ENCODE measurements at places on chromosomes 11 and 22. TPM values are rescaled to one million over a fixed set of nuclear protein-coding genes. Genes with fewer than 3 reads are reported as not detected.

The UCP2 gene
- 338 TPM for total RNA-seq

The CFAP300 gene
- not detected for total RNA-seq

The FGF4 gene
- total RNA-seq = not detected

The KIRREL3 gene
- not detected for total RNA-seq

The DDI1 gene
- total RNA-seq = not detected

The FOLR2 gene
- total RNA-seq = not detected

The CD82 gene
- total RNA-seq = 228 TPM

The HTR3A gene
- not detected for total RNA-seq

The CENPM gene
- 74.1 TPM for total RNA-seq

The PHOX2A gene
- not detected for total RNA-seq

The KIF18A gene
- total RNA-seq = 27.4 TPM

The OR52A1 gene
- total RNA-seq = not detected

The API5 gene
- total RNA-seq = 139 TPM

The UBTFL1 gene
- total RNA-seq = not detected

The FIBIN gene
- not detected for total RNA-seq

The FGF3 gene
- not detected for total RNA-seq

The TMEM191B gene
- total RNA-seq = not detected

The OVOL1 gene
- not detected for total RNA-seq

The PRDM11 gene
- total RNA-seq = 2.8 TPM

The KCNK4 gene
- total RNA-seq = not detected

The KMT2A gene
- 94.1 TPM for total RNA-seq

The ZPR1 gene
- total RNA-seq = 66.1 TPM

The RASD2 gene
- not detected for total RNA-seq

The CHCHD10 gene
- total RNA-seq = 59.5 TPM

The FUT4 gene
- 8.5 TPM for total RNA-seq

The MTFP1 gene
- total RNA-seq = 51.2 TPM

The VWCE gene
- 3.8 TPM for total RNA-seq

The KRTAP5-11 gene
- not detected for total RNA-seq

The CBL gene
- 41.1 TPM for total RNA-seq

The MAJIN gene
- total RNA-seq = not detected

The HPX gene
- 0.18 TPM for total RNA-seq

The FZD4 gene
- 0.02 TPM for total RNA-seq

The C22orf15 gene
- total RNA-seq = 0.57 TPM

The TUB gene
- 0.23 TPM for total RNA-seq

The MMP12 gene
- not detected for total RNA-seq

All from T-helper 2 cell treated with Interferon-gamma antibody and Interleukin-4, amounts not matched to agents 100 ng/mL and 5 ng/mL, for 36 hours (primary cell).